Neural crest cell (in vitro differentiated cells): ENCODE measurements at places on chromosomes 7 and 10. TPM values are rescaled to one million over a fixed set of nuclear protein-coding genes. Genes with fewer than 3 reads are reported as not detected.

DNA sequence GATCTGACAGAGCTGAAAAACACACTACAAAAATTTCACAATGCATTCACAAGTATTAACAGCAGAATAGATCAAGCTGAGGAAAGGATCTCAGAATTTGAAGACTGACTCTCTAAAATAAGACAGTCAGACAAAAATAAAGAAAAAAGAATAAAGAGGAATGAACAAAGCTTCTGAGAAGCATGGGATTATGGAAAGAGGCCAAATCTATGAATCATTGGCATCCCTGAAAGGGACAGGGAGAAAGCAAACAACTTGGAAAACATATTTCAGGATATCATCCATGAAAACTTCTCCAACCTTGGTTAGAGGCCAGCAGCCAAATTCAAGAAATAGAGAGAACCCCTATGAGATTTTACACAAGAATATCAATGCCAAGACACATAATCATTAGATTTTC, 804.8 kb upstream of the IGFBP3 start:
- H3K27me3 ChIP-seq: no peaks in the 10 kb centered on the region
- no peak overlapping the region for H3K27ac ChIP-seq
- no peak overlapping the region for H3K4me3 ChIP-seq
- H3K36me3 ChIP-seq: no peaks in the 10 kb centered on the region

DNA sequence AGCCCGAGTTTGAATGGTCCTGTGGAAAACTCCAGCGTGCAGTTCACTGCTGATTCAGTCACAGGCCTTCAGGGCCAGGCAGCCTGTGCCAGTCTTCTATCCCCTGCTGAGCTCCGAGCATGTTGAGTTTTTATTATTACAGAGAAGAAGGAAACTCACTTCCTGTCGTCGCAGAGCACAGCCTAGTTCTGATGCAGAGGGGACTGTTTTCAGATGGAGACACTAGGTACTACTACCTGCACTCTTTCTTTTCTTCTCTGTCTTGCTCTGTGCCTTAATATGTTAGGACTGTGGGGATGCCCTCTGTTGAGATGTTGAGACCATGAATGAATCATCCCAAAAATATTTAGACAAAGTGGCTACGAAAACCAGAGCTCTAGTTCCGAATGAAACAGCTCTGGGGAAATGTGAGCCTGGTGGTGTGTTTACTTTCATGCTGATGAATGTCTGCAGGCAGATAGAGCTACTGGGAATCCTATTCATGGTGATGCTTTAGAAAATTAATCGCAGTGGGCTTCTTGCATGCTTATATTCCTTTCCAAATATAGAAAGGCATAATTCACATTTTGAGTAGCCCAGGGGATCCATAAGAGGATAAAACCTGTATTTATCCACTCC, 29.6 kb downstream of the CASP7 start:
- H3K36me3 ChIP-seq: no peaks in the 10 kb centered on the region
- no peaks in the 10 kb centered on the region for H3K27me3 ChIP-seq
- no peak overlapping the region for H3K27ac ChIP-seq
- DNase-seq: no peak
- H3K4me1 ChIP-seq: peaks cover 41% of the 10 kb centered on the region

GRCh38 chr7:35717013-35717412, 22.1 kb upstream of the HERPUD2 start:
- no peak for DNase-seq
- no peaks in the 10 kb centered on the region for H3K27me3 ChIP-seq
- H3K4me3 ChIP-seq: no peak overlapping the region
- H3K36me3 ChIP-seq: no peaks in the 10 kb centered on the region
- H3K4me1 ChIP-seq: peaks cover 6% of the 10 kb centered on the region
- H3K27ac ChIP-seq: no peak overlapping the region

TACR2 gene
- total RNA-seq: not detected in 2 replicates

SORCS3 gene
- 3.3 and 3.4 TPM in 2 replicates for total RNA-seq

DNA sequence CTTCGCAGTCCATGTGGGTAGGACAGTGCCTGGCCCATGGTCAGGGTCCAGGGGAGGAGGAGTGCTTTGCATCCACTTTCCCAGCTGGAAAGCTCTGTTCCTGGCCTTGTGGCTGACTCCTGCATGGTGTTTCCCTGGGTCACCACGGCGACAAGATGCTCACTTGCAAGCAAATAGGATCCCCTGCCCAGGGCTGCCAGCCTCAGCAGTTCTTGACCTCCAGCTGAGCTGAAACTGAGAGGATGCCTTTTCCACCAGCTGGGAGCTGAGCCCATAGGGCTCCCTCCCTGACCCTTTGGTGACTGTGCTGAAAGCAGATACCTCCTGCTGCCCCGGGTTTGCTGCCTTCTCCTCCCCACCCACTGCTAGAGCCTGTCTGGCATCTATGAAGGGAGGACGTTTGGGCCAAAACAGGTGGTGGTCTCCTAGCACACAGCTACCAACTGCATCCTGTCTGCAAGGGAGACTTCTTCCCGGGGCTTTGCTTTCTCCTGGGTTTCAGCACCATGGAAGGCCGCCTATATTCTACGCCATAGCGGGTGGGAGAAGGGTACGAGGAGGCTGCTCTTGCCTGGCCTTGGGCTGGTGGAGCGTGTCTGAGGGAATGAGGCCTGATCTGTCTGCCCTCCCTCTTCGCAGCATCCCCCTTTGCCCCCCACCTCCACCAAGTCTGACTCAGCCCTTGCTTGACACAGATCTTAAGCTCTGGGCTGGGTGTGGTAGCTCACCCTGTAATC, 34.4 kb downstream of the UBTD1 start:
- H3K27me3 ChIP-seq: no peaks in the 10 kb centered on the region
- peak overlapping the region; percentile 64 for H3K27ac ChIP-seq
- no peak for DNase-seq
- H3K36me3 ChIP-seq: peaks cover 5% of the 10 kb centered on the region

- H3K27ac ChIP-seq: no peak overlapping the region
- no peaks in the 10 kb centered on the region for H3K36me3 ChIP-seq
- H3K4me3 ChIP-seq: no peak overlapping the region
- peaks cover 7% of the 10 kb centered on the region for H3K4me1 ChIP-seq
Measured at GRCh38 chr10:62437696-62438095, 63.5 kb downstream of the ZNF365 start.

DNA sequence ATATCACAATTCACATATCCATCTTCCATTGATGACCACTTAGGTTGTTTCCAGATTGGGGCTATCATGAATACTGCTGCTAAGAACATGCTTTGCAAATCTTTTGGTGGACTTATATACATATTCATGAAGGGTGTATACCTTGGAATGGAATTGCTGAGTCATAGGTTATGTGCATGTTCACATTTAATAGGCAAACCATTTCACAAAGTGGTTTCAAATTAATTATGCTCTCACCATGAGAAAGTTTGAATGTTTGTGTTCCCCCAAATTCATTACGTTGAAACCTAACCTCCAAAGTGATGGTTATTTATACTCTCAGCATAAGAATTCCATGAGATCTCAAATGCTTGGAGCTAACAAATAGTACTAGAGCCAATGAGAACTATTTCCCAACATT, 86.4 kb downstream of the VPS41 start:
- H3K27me3 ChIP-seq: no peaks in the 10 kb centered on the region
- H3K4me1 ChIP-seq: no peaks in the 10 kb centered on the region
- H3K27ac ChIP-seq: no peak overlapping the region
- H3K36me3 ChIP-seq: peaks cover 8% of the 10 kb centered on the region
- no peak overlapping the region for H3K4me3 ChIP-seq
- no peak for DNase-seq
